B cell (primary cell): ENCODE measurements at places on chromosomes 6 and 20. TPM values are rescaled to one million over a fixed set of nuclear protein-coding genes. Genes with fewer than 3 reads are reported as not detected.

DNA sequence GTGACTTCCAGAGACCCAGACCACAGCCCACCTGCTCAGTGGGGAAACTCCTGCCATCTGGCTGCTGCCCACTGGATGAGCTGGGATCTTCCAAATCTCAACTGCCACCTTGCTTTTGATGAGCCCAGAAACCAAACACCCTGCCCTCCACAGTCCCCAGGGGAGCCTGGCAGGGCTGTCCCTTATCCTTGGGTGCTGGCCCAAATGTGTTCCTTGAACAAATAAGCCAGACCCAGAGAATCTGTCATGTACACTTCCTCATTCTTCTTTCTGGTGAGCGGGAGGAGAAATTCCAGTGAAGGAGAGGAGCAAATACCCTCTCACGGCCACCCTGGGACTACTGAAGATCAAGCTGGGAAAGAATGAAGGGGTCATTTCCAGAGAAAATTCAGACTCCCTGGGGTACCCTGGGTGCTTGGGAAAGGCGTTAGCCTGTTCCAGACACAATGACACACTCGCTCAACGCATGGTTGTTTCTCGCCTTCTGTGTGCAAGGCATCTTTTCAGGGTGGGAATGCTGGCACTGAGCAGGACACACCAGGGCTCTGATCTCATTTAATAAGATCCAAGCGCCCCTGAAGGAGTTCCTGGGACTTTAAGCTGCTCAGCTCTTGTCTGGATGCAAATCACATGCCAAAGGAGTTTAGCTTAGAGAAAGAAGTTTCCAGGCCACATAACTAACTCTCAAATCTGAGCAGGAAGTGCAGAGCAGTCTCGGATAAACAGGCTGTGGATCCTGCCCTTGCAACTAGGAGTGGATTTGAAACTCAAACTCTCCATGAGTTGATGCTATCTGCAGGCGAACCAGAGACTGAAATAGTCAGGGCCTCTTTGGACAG, 38.5 kb downstream of the PXDC1 start:
- H3K4me3 ChIP-seq: no peak overlapping the region
- no peaks in the 10 kb centered on the region for H3K27me3 ChIP-seq
- DNase-seq: no peak
- no peaks in the 10 kb centered on the region for H3K36me3 ChIP-seq

DNA sequence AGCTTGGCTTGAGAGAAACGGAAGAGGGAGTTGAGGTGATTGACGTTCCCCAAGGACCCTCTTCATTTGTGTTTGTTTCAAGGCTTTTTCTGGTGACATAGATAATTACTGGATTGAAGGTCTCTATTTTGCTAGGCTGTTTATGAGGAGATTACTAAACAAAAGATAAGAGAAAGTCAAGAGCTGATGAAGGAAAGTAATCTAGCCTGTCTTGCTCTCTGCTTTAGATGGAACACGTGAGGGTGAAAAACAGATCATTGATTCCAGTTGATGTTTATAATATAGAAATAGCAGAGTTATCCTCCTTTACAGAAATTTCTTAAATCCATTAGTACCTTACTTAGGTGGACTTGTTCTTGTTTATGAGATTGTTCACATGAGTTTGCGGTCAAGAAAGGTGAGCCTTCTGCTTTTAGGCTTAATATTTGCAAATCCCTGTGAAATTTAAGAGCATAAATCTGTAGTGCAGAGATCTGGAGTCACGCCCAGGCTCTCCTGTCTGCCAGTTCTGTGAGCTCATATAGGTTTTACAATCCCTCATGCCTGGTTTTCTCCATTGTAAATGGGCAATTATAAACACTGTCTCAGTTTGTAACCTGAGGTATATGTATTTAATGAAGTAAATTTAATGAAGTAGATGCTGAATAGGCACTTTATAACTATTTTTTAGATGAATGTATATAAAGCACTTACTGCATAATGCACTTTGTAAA, 272.8 kb downstream of the NKAIN2 start:
- no peaks in the 10 kb centered on the region for H3K36me3 ChIP-seq
- H3K27ac ChIP-seq: no peak overlapping the region
- DNase-seq: no peak
- no peaks in the 10 kb centered on the region for H3K4me1 ChIP-seq
- H3K27me3 ChIP-seq: no peaks in the 10 kb centered on the region

DNA sequence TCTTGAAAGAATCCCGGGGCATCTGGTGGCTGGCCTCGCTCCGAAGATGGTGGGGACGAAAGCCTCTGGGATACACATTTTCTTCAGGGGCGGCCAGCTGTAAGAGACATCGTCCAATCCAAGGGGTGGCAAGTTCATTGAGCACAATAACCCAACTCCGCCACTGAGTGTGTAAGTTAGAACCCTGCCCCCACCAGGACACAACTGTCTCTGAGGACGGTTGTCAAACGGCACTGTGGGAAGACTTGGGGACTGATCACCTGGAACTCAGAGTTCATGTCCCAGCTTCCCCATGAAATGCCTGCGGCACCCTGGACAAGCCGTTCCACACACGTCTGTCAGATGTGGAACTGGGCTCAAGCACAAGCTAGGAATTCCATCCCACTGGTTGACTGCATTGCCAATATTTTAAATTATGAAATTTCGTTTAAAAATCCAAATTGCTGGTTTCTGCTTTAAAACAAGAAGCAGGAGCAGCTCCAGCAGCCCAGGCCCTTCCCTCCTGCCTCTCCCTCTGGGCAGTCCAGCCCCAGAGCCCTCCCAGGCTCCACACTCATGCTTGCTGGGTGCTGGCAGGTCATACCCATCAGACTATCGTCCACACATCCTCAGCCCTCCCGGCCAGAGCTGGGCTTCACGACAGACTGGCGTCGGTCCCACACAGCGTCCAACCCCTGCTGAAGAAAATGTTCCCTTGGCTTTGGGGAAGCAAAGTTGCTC, 80.9 kb upstream of the AFDN start:
- DNase-seq: no peak
- no peaks in the 10 kb centered on the region for H3K27me3 ChIP-seq
- no peaks in the 10 kb centered on the region for H3K36me3 ChIP-seq
- no peak overlapping the region for H3K4me3 ChIP-seq

- no peaks in the 10 kb centered on the region for H3K36me3 ChIP-seq
- no peak overlapping the region for H3K27ac ChIP-seq
- peaks cover 20% of the 10 kb centered on the region for H3K4me1 ChIP-seq
- DNase-seq: no peak
- H3K4me3 ChIP-seq: no peak overlapping the region
These were observed 98.4 kb downstream of the IPCEF1 start for GRCh38 chr6:154258064-154258757.

DNA sequence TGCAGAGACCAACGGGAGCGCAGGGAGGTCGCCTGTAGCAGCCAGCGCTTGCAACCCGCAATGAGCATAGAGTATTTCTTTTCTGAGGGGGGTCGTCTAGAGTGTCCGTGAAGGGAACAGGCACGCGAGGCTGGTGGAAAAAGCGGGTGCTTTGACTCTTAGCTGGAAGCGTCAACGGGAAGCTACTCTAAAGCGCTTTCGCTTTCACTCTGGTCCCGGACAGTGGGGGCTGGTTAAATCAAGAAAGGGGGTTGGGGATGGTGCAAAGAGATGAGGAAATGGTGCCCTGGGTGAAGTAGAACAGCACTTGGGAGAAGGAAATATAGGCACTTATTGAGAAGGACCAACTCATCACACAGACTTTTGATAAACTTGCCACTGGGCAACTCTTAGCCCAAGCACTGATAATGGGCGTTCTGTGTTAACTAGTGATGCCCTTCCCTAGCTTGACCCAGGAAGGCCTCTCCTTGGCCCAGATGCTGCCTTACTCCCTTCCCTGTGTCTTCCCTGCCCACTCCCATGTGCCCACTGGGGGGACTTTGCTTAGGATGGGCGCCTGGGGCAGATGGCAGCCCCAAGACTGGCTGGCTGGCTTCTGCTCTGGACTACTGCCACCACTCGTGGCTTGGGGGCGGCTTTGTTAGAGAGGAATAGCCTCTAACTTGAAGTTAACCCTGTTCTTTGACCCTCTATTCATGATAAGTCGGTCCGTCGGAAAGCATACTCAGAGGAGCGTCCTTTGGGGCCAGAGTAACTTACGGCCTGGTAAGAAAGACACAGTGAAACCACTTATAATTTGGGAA, 585 bp downstream of the PSMB9 start:
- H3K4me3 ChIP-seq: peak overlapping the region; percentile 98
- H3K27me3 ChIP-seq: no peaks in the 10 kb centered on the region
- DNase-seq: peak; percentile 81
- peaks cover 66% of the 10 kb centered on the region for H3K36me3 ChIP-seq

The HLA-F gene
- 895 and 911 TPM in 2 replicates for total RNA-seq

The ZNF341 gene
- 9.1 and 9.9 TPM in 2 replicates for total RNA-seq

GRCh38 chr6:150987371-150987828, 121.9 kb downstream of the MTHFD1L start:
- H3K4me3 ChIP-seq: no peak overlapping the region
- H3K27me3 ChIP-seq: no peaks in the 10 kb centered on the region
- no peak overlapping the region for H3K27ac ChIP-seq
- H3K4me1 ChIP-seq: no peaks in the 10 kb centered on the region
- H3K36me3 ChIP-seq: no peaks in the 10 kb centered on the region

DNA sequence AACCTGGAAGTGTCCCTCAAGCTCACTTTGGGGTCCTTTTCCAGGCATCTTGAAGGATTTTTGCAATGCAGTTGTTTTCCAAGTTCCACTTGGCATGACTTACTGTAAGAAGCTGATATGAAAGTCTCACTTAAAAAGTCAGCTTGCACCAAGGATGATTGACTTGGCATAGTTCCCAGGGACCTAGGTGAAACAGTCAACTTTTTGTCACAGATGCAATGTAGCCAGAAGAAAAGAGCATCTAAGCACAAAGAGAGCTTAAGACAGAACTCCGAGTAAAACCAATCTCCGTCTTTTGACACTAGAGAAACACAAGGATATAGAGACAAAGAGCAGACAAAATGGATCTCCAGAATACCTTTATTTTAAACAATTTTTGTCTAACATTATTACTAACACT, 2.6 kb upstream of the ZSCAN12 start:
- no peak overlapping the region for H3K4me3 ChIP-seq
- H3K36me3 ChIP-seq: no peaks in the 10 kb centered on the region
- H3K27ac ChIP-seq: no peak overlapping the region

The SLC32A1 gene
- not detected in 2 replicates for total RNA-seq

DNA sequence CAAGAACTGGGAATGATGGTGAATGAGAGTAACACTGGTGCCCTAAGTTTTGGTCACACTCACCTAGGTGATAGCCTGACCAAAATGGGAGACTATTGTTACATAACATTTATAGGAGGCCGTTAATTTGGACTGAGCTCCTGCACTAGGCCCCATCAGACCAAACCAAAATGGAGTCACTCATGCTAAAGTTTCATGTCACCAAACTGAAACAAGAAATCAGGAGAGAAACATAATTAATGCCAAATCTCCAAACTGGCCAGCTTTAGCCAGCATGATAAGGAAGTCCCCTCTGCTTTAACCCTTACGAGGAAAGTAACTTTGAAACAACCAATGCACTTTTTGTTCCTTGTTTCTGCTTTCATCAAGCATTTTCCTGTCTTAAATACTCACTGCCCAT, 110.9 kb upstream of the SLC22A16 start:
- no peaks in the 10 kb centered on the region for H3K27me3 ChIP-seq
- no peak overlapping the region for H3K27ac ChIP-seq
- no peaks in the 10 kb centered on the region for H3K36me3 ChIP-seq
- H3K4me1 ChIP-seq: peaks cover 18% of the 10 kb centered on the region
- H3K4me3 ChIP-seq: no peak overlapping the region

DNA sequence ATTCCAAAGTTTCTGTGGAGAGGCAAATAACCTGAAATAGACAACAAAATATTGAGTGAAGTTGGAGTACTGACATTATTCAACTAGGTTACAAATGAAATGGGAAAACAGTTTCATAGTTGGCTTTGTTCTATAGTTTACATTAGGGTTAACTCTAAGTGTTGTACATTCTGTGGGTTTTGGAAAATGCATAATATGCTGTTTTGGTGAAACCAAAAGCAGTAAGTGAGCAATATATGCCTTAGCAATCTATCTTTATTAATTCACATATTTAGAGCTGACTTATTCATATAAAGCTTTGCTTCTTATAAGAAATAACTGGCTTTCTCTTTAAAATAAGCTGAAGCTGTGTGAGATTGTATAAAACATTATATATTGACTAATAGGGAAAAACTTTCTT, 157.5 kb upstream of the AHI1 start:
- no peaks in the 10 kb centered on the region for H3K27me3 ChIP-seq
- no peaks in the 10 kb centered on the region for H3K36me3 ChIP-seq
- H3K4me3 ChIP-seq: no peak overlapping the region
- H3K27ac ChIP-seq: no peak overlapping the region
- no peak for DNase-seq
- peaks cover 12% of the 10 kb centered on the region for H3K4me1 ChIP-seq

GRCh38 chr6:153392156-153392555, 261.1 kb upstream of the RGS17 start:
- no peak overlapping the region for H3K27ac ChIP-seq
- H3K27me3 ChIP-seq: no peaks in the 10 kb centered on the region
- no peaks in the 10 kb centered on the region for H3K4me1 ChIP-seq
- DNase-seq: no peak

The KCNK5 gene
- total RNA-seq: 0.07 TPM in 1 of 2 replicates, not detected in the other

DNA sequence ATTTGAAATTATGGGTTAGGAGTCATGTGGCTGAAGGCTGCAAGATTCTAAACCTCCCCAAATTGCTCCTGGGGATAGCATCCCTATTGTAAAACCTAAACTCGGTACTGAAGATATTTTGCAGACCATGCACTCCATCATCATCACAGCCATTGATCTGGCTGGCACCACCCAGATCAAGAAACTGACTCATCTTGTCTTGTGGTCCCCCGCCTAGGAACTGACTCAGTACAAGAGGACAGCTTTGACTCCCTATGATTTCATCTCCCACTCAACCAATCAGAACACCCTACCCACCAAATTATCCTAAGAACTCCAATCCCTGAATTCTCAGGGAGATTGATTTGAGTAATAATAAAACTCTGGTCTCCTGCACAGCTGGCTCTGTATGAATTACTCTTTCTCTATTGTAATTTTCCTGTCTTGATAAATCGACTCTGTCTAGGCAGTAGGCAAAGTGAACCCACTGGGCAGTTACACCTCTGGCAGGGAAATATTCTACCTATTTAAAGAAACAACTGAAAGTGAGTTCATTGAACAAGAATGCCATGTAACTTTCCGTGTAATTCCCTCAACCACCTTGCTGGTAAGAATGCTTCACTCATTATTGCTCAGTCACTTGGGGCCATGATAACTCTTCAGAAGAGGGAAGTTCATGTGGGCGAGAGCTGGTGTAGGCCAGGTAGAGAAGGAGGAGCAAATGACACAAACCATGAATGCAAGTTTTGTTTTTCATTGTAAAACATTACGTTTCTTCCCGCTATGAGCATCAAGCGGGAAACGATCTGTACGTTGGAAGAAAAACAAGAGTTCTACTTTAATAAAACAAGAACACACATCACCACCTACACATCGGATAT, 602.9 kb upstream of the ARID1B start:
- no peak overlapping the region for H3K4me3 ChIP-seq
- peaks cover 3% of the 10 kb centered on the region for H3K4me1 ChIP-seq
- DNase-seq: no peak
- no peaks in the 10 kb centered on the region for H3K36me3 ChIP-seq
- no peaks in the 10 kb centered on the region for H3K27me3 ChIP-seq

DNA sequence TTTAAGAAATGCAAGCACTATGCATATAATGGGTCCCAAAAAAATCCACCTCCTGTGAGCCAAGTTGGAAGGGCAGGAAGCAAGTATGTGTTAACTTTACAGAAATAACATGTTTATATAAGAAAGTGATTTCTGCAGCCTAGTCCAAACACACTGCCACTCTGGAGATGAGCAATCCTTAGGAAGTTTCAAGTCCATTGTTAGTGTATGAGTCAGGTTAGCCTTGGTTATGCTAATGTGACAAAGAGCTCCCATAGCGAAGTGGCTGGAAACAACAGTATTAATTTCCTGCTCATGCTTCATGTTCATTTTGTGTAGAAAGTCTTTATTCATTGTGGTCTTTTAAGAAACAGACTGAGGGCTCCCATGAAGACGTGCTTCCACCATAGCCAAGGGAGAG, 121.4 kb downstream of the TBXT start:
- H3K4me3 ChIP-seq: no peak overlapping the region
- H3K27me3 ChIP-seq: no peaks in the 10 kb centered on the region
- H3K4me1 ChIP-seq: no peaks in the 10 kb centered on the region
- H3K27ac ChIP-seq: no peak overlapping the region
- DNase-seq: no peak

The ELOVL2 gene
- not detected in 2 replicates for total RNA-seq
